Stimulated activated CD4-positive, alpha-beta T cell treated with anti-CD3 and anti-CD28 coated beads, TNF-alpha, amount 100 ng/mL, for 24 hours (primary cell): ENCODE measurements at places on chromosomes 3 and 15.

DNA sequence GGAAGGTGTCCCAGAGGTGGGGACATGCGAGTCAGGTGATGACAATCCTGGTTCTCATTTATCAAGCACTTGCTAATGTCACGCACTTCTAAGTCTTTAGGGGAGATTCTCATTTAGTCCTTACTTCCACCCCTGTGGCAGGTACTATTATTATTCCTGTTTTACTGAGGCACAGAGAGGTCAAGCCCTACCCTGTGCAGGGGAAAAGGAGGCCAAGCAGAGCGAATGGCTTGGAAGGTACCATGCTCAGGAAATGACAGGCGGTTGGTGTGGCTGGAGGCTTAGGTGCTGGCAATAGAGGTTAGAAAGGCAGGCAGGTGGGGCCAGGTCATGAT lies 268.9 kb downstream of the UACA start:
- no peak for DNase-seq

DNA sequence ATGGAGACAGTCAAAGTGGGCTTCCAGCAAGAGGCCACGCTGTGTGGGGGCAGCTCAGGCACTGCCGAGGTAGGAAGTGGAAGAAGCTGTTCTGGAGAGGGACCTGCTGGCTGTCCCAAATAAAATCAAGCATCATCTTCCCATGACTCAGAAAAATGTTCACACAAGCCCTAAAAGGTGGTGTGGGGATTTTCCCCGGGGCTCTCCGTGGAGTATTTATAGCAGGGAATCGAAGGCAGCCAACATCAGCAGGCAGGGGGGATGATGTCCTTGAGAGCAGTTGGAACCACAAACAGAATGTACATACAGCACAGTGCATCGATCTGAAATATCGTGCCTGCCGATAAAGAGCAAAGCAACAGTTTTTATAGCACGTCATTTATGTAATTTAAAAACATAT lies 27.6 kb downstream of the PRR23E start:
- DNase-seq = no peak

DNA sequence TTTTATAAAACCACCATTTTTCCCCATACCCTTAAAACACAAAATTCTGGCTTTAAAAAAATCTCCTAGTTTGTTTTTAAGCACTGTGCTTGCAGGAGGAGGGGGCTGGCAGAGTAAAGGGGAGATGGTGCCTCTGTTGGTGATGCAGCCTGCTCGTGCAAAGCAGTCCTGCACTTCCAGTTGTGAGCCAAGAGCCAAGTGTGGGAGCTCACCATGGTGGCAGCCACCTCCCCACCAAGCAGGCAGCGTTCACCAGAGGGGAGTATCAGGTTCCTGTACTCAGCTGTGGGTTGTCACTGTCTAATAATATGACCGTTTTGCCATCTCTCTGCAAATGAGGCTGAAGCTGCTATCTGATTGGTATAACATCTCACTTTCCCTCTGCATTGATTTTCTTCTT lies 164.8 kb downstream of the SYNPR start:
- no peak for DNase-seq

DNA sequence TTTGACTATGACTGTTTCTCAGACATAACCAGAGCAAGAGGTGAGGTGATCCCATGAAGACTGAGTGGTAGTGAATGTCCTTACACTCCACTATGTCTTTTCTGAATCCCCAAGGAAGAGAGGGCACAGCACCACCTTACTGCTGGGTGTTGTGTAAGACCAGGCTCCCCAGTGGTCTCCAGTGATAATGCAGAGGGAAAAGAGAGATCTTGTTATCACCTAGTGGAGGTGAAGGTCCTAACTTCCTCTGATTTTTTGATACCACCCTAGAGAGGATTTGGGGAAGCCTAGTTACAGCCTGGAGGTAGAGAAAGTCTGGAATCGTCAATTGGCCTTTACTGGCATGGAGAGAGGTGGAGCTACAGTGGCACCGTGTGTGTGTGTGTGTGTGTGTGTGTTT lies 288.0 kb upstream of the BCHE start:
- DNase-seq = no peak

DNA sequence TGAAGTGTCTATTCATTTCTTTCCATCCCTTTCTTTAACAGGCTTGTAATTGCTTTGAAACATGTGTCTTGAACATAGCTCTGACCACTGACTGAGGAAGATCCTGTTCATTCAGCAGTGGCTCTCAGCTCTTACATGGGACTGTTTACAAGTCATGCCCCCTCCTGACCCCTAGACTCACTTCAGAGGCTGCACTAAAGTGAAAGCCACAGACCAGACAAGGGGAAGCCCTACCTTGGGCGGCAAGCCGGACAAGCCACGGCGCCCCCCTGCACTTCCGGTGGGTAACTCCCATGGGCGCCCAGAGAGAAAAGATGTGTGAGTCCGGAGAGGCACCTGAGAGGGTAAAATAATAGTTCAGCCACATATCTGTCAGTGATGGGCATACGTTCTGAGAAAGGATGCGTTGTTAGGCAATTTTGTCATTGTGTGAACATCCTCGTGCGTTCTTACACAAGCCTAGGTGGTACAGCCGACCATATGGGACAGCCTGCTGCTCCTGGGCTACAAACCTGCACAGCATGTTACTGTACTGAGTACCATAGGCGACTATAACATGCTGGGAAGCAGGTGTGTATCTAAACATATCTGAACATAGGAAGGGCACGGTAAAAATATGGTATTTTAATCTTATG lies 116.2 kb downstream of the CHSY1 start:
- no peak for DNase-seq

DNA sequence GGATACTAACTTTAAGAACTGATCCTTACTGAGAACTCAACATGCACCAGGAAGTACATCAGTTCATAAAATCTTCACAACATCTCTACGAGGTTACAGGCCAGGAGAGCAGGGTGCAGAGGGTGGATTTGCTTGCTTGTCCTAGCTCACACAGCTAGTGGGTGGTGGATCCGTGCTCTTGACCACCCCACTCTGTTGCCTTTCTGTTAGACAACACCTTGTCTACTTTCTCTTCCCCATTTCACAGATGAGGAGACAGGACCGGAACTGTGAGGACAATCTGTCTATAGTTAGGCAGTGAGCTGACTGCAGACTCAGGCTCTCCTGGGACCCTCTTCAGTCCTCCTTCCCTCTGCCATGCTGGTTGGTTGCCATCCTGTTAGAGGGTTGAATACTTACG lies 221.7 kb upstream of the TLE3 start:
- DNase-seq = no peak

DNA sequence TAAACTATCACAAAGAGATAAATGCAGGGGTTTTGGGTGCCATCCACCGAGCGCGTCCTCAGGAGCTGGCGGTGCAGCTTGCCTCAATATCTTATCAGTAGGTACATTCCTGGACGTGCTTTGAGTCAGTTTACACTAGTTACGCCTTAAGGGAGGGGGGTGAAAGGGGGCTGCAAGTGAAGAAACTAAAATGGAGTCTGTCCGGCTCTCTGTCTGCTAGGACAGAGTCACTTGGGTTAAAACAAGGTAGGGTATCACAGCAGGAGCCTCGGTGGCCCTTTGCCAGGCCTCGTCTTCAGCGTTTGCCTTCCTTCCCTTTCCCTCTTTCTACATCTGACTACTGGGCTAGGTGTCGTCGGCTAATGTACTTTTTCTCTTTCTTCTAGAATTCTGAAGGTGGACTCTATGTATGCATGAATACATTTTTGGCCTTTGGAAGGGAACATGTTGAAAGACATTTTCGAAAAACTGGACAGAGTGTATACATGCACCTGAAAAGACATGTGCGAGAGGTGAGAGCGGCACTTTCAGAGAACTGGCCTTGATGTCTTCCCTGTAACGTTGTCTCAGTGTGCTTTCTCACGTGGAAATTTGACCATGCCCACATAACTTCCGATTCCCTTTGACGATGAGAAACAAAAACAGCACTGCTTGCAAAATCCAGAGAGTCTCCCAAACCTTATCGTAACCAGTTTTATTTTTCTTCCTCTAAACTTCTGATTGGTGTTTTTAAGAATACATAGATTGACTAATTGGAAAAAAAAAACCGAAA lies 28.8 kb downstream of the USP13 start:
- no peak for DNase-seq

DNA sequence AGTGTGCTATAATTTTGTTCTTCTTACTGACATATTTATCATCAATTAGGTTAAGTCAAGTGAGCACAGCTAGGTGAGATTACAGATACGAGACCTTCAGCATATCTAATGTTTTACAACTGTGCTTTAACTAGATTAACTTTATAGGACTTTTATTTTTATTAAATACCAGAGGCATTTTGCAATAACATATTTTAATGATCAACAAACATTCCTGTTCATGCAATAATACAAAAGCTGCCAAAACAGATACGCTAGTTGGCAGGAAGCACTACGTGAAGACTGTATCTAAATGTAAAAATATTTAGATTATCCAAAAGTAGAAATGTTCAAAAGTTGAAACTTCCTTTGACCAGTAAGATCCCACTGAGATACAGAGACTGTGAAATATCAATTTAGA lies 139.1 kb downstream of the CBLB start:
- no peak for DNase-seq

DNA sequence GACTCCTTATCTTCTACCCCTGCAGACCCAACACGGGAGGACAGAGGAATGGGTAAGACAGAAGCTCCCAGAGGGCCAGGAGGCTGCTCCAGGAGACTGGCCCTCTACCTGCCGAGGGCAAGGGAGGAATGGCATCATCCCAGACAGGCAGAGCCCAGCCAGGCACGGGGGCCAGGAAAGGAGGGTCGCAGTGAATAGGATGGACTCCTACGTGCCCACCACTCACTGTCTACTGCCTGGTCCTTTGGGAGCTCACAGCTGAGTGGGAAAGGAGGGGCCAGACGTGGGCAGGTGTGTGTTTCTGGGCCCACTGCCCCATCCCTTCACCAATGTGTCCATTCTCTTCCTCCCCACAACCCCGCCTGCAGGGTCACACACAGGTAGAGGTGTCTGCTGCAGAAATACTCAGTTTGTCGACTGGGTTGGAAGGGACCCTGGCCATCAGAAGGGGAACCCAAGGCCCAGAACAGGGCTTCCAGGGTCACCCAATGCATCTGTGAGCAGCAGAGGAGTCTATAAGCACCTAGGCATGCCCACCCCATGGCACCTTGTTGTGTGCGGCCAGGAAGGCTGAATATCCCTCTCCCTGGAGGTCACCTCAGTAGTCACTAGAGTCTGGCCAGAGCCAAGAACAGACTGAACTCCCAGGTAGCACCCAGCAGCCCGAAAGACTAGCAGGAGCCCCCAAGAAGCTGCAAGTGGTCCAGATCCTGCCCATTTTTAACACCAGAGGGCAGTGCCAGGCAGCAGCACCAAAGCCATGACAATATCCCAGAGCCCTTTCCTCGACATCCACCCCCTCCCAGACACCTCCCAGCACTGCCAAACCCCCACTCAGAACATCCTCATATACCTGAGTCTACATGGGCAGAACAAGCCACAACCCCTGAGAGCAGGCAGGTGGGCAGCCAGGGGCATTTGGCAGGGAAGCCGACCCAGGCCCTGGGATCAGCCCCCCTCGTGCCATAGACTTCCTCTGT lies 24.0 kb downstream of the TKT start:
- DNase-seq = no peak

DNA sequence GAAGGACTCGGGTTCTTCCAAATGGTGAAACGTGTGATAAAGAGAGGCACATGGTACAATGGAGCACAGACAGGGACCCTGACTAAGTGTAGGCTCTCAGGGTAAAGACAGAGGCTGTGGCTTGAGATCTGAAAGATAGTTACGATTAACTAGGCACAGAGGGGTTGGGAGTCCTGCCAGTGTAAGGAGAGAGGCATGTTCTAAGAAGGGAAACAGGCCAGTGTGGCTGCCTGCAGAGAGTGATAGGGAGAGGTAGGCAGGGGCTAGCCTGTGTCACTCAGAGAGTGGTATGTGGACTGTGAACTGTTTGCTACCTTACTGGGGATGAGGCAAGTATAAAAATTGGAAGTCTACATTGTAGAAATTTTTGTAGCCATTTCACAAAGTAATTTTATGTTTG lies 109.5 kb downstream of the PEX5L start:
- no peak for DNase-seq

DNA sequence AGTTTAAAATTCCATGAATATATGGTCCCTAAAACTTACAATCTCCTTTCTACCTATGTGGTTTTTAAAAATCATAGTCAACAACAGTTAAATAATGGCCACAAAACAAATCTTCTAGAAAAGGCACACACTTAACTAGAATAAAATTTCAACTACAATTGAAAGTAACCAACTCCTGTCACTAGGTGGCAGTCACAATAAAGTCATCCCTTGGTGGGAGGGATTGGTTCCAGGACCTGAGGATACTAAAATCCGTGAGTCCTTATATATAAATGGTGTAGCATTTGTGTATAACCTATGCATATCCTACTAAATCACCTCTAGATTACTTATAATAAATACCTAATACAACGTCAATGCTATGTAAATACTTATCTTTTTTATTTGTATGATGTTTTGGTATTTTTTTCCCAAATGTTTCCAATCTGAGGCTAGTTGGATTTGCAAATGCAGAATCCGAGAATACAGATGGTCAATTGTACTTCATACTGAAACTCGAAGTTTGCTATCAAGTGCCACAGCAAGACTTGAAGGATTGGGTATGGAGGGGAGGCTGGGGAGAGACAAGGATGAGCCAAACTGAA lies 172.6 kb downstream of the FMN1 start:
- no peak for DNase-seq

DNA sequence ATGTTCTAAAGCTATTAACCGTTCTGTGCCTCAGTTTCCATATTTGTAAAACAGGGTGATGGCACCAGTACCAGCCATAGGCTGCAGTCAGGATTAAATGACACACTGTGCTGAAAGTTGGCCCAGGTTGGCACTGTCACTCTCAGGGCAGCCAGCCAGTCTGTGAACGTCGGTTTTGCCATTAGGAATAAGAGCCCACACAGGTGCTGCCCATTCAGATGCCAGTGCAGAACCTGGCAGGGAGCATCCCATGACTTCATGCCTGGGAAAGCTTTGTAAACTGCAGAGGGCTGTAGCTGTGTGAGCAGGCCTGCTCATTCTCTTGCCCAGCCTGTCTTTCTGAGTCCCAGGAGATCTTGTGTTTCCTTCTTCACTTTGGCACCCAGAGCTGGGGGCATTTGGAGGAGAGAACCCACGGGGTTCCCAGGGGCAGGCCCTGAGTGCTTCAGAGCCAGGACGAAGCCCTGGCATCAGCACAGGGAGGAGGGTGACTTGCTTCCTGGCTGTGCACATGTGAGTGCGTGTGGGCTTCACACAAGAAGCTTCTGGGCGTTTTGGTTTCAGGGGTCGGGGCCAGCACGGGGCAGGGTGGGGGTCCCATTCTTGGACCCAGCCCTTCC lies 46.9 kb downstream of the ZNF710 start:
- DNase-seq = no peak

- no peak for DNase-seq
Observed at GRCh38 chr3:178170698-178171535, 365.3 kb upstream of the KCNMB2 start.

- DNase-seq = no peak
Observed at GRCh38 chr3:37386627-37387230, 212.3 kb upstream of the LRRFIP2 start.

- DNase-seq = no peak
Observed at GRCh38 chr3:28576614-28577200, 228.1 kb upstream of the AZI2 start.
